Stimulated activated CD8-positive, alpha-beta memory T cell treated with anti-CD3 and anti-CD28 coated beads, Interleukin-12 subunit alpha, Interleukin-12 subunit beta, amount 100 ng/mL, for 1 hour (primary cell): ENCODE measurements at places on chromosomes 7 and 10.
A peak's percentile ranks its signal among the peaks of the same experiment; 100 is the strongest.

DNA sequence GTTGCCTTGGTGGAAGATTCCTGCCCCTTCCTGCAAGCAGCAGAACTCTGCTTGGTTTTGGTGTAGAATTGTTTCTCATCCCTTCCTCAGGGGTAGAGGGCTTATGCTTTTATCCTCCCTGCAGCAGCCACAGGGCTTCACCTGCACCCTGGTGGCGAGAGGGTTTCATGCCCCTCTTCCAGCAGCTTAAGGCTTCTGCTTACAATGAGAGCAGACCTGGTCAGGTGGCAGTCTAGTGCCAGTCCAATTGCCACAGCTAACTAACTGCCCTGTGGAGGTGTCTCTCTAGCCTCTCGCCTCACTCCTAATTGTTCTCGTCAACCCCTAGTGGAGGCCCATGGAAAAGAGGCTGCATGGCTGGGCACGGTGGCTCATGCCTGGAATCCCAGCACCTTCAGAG lies 19.3 kb downstream of the ACBD7 start:
- DNase-seq: no peak

GRCh38 chr10:31526178-31526577 lies 207.2 kb downstream of the ZEB1 start:
- DNase-seq: no peak

- DNase-seq: no peak
Observed at GRCh38 chr7:79410345-79410744, 43.1 kb downstream of the MAGI2 start.

DNA sequence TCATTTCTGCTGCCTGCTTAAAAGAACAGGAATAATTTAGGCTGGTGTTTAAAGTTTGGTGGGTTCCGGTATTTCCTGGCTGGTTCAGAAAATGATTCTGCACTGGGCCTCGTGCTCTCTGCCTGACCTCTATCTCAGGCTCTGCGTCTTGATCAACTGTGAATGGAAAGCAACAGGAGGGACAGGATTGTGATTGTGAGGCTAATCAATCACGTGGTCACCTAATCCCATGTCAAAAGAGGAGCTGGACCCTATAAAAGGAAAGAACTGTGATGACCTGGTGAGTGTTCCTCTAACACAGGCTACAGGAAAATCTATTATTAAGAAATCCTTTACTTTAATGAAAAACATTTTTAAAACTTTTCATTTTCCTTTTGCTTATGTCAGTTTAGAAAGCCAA lies at the start of gene DHX32:
Gene DHX32 (minus strand): TSS at position 101 of the 400 bp plus-strand sequence. CDS start 468 bp downstream, outside the sequence.
- no peak for DNase-seq

DNA sequence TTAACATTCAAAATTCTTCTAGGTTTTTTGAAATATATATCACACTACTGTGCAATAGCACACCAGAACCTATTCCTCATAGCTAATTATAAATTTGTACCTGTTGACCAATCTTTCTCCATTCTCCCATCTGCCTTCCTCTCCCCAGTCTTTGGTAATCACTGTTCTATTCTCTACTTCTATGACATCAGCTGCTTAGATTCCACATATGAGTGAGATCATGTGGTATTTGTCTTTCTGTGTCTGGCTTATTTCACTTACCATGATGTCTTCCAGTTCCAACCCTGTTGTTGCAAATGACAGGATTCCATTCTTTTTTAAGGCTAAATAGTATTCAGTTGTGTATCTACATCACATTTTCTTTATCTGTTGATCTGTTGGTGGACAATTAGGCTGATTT lies 54.4 kb upstream of the CCDC6 start:
- DNase-seq: no peak

- no peak for DNase-seq
Observed at GRCh38 chr7:23654508-23654907, 25.5 kb upstream of the FAM221A start.

- no peak for DNase-seq
Observed at GRCh38 chr7:108222236-108222892, 92.2 kb upstream of the LAMB4 start.

DNA sequence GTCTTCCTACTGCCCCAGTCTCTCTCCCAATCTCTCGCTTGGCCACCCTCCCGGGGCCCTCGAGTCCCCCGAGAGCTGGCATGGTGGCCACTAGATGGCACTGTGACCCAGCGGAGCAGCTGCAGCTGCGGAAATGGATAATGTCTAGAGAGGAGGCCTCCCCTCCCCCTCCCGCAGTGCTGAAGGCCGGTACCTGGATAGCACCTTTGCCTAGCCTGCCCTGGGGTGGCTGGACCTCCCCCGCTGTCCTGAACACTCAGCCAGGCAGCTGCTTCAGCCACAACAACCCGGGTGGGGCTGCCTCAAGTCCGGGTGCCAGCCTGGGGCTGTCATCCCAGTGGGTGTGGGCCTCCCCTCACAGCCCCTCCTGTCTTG lies 65.2 kb downstream of the GOLGA7B start:
- peak; percentile 37 for DNase-seq

GRCh38 chr7:156673902-156674301 lies 33.3 kb downstream of the RNF32 start:
- DNase-seq: no peak

DNA sequence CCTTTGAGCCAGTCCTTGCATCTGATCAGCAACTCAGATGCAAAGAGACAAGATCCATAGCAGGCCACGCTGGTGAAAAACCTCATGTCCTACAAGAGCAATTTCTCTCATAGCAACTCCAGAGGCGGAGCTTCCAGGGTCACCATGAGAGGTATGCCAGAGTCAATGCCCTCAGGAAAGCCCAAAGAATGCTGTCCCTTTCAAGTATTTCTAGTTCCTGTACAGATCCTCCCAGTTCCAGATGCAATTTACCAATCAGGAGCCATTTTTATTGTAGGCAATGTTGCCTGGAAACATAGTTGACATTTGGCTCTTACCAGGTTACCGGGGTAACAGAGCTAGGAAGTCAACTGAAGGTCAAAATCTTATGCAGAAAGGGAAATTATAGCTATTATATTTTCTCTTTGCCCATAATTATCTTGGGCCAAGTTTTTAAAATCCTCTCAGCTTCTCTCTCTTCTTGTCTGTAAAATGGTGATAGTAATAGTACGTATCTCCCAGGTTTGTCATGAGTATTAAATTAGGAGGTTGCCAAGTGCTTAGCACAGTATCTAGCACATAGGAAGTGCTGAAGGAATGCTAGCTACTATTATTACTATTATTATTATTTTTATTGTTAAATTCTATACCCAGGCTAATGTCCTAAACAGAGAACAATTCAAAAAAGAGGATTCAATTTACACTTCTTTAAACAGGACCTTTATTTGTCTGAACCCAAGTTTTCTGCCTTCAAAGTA lies 46.3 kb upstream of the TM9SF3 start:
- DNase-seq: no peak

DNA sequence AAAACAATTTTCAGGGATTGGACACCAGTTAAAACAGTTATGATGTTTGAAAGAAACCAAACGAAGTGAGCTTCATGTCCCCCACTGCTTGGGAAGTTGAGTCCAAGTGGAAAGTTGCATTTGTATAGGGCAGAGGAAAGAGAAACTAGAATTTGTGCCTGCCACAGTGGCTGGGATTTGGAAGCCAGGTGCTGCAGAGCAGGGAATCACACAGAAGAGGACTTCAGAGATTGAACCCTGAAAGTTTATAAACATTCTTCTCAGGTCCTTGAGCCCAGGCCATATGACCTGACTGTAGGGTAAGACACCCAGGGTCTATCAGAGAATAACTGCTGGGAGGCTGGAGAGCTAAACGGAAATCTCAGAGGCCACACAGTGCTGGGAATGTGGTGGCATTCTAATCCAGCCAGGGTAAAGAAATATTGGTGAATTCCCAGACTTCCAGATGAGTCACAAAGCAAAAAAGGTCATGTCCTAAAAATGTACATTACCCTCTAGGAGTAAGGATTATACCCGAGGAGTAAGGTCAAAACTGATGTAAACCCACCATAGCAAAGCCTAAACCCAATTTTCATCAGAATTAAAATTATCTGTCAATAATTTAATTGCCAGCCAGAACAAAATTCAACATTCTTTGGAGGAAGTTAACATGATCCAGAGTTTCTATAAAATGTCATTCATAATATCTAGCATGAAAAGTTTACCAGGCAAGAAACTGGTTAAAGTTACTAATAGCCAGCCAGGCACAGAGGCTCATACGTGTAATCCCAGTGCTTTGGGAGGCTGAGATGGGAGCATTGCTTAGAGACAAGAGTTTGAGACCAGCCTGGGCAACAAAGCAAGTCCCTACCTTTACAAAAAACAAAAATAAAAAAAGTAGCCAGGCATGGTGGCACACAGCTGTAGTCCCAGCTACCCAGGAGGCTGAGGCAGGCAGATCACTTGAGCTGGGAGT lies 31.2 kb downstream of the TOMM7 start:
- no peak for DNase-seq

- no peak for DNase-seq
Observed at GRCh38 chr7:30177186-30177585, 42.4 kb downstream of the MTURN start.

DNA sequence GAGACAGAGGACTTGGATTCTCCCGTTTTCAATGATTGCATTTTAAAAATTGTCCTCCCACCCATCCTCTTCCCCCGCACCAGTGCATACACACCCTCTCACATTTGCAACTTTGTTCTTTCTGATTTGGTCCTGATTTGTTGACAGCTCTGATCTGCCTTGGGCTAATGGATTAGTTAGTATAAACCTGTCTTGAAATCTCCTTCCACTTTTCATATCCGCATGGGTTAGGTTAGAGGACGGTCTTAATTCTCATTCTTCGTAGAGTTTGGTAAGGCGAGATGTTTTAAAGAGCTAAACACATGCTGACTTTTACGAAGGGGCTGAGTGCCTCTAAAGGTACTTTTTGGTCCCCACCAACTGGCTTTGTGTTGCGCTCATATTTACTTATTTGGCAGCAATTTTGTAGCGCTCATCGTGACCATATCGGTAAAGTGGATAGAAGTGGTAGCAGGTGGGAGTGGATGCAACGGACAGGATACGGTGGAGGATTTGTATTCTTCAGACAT lies 1.1 kb downstream of the AHR start:
- DNase-seq: no peak

DNA sequence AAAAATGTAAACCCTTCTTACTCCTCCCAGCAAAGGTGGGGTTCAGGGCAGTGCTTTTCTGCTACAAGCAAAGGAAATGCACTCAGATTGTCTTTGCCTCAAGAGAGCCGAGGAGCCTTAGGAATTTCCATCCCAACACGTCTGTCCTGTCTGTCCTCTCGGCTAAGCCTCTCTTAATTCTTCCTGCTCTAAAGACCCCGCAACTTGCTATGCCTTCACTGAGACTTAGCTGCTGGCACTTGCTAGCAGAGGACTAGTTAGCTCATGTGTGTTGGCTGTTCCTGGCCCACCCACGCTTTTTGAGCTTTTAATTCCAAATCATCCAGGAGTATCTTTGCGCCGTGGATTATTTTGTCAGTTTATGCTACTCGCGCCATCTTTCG lies 481 bp upstream of the NPM3 start:
- DNase-seq: no peak

- no peak for DNase-seq
Observed at GRCh38 chr7:151088856-151089699, 2.8 kb downstream of the AGAP3 start.

GRCh38 chr7:99371376-99371920 lies 3.1 kb upstream of the ARPC1B start:
- DNase-seq: no peak

GRCh38 chr7:137078781-137079180 lies 210.3 kb downstream of the CHRM2 start:
- no peak for DNase-seq

DNA sequence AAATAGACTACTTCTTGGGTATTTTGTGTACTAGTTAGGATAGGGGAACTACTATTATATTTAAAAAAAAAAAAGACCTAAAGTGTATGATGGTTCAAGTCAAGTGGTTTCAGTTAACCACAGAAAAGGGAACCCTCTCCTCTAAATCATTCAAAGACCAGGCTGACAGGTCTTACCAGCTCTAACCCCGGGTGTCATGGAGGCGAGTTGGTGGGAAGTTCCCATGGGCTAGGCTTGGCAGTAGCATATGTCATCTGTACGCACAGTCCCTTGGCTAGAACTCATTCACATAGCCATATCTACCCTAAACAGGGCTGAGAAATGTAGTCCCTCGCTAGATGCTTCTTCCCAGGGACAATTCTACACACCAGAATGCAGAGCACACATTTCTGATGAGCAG lies 37.7 kb upstream of the KCNMA1 start:
- no peak for DNase-seq
